ENCODE measurements at places on chromosomes 2 and 18. TPM values are rescaled to one million over a fixed set of nuclear protein-coding genes. Genes with fewer than 3 reads are reported as not detected.

AFF3 gene
- 3.4 TPM for polyA plus RNA-seq

LRATD1 gene
- polyA plus RNA-seq: 2.7 TPM

DCAF17 gene
- polyA plus RNA-seq: 13.6 TPM

PRKAG3 gene
- not detected for polyA plus RNA-seq

HOXD9 gene
- polyA plus RNA-seq: 2.5 TPM

CLHC1 gene
- 16.5 TPM for polyA plus RNA-seq

ATP5F1A gene
- polyA plus RNA-seq: 252 TPM

SCN1A gene
- polyA plus RNA-seq: 0.16 TPM

HOXD13 gene
- not detected for polyA plus RNA-seq

ANKRD30B gene
- 0.64 TPM for polyA plus RNA-seq

TRPM8 gene
- polyA plus RNA-seq: not detected

PROKR1 gene
- 0.53 TPM for polyA plus RNA-seq

GAL3ST2 gene
- not detected for polyA plus RNA-seq

GPN1 gene
- polyA plus RNA-seq: 12.8 TPM

CRYGC gene
- not detected for polyA plus RNA-seq

LGALSL gene
- polyA plus RNA-seq: 60.0 TPM

PLEK gene
- 7.4 TPM for polyA plus RNA-seq

SLC5A7 gene
- 0.51 TPM for polyA plus RNA-seq

CCDC142 gene
- polyA plus RNA-seq: 17.5 TPM

TOGARAM2 gene
- polyA plus RNA-seq: 7.5 TPM

XIRP2 gene
- 0.16 TPM for polyA plus RNA-seq

EVX2 gene
- not detected for polyA plus RNA-seq
